ENCODE measurements at places on chromosomes 2 and 18.

DNA sequence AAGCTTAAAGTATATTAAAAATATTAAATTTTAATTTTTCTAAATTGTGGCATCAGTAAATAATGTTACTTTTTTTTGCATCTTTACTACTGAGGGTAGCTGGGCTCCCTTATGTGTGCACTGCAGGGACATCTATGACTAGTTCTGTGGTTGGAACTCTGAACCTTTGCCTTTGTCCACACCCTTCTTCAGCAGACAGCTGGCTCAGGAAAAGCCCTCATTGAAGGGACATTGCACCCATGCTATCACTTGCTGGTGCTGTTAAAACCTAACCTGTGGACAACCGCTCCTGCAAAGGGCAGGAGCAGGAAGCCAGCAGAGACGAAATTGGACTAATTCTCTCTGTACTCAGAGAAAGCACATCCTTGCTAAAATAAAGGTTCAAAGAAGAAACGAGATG is 30.1 kb downstream of the MOCOS start:
- no peak for DNase-seq

DNA sequence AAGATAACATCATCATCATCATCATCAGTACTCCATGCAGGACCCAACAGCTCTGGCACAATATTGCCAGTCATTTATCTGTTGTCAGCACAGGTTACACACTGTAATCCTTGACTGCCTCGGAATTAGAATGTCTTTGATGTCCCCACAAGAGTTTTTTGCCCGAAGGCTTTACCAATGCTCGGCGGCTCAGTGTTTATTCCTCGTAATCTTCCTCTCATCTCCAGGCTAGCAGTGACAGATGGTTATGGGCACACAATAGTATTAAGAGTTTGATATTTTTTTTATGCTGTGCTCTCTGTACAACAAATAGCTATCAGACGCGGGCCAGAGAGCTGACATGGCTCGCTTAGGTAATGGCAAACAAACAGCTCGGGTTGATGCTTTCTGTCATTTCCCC is 515.2 kb downstream of the ZEB2 start:
- no peak for DNase-seq

DNA sequence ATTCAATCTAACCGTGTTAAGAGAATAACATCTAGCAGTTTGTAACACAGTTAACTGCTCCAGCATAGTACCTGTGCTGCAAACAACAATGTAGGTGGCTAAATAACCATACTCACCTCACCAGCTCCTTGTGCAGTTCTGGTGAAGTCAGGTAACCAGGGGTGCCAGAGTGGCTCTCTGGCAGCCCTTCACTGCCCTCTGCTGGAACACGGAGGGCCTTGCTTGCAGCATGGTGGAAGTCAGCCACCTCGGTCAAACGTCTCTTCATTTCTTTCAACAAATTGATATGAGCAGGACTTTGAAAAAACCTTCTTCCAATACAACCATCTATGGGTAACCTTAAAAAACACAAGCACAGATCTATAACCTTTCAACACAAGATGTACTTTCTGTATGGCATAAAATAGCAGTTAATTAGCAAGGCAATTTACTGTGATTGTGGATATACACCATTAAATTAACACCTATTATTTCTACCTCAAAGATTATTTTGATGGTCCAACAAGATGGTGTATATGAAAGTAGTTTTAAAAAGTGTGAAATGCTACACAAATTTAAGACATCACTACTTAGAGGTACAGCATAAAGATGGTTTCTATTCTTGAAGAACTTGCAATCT is 56.6 kb downstream of the EPG5 start:
- no peak for DNase-seq

DNA sequence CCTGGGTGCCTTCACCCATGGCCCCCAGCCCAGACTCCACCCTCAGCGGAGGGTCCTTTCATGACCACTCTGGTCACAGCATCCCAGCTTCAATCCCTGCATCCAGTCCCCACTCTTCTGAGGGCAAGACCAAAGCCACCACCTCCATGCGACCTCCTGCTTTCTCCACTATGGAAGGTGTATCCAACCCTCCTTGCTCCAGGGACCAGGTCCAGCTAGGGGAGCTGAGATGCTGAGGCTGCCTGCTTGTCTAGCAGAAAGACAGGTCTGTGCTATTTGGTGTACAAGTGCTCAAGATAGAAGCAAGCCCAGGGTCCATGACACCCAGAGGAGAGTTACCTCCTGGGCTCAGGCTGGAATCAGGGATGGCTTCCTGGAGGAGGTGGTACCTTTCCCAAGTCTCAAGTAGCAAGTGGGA is 73.8 kb upstream of the RAB6C start:
- DNase-seq, result no peak

DNA sequence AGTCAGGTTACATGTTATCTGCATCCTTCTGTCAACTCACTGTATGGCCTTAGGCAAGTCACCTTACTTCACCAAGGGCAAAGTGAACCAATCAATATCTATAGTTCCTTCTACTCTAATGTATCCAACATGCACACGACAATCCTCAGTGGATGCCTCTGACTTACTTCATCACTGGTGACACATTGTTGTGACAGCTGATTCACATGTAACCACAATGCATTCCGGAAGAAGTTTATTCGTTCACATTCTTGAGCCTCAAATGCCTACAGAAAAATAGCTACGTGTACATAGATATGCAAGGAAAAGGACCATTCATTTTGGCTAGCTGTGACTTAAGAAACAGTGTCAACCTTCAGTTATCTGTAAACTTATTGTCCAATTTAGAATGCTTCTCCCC is 26.3 kb upstream of the EPG5 start:
- peak; percentile 15 for DNase-seq

- DNase-seq, result no peak
Observed at GRCh38 chr2:80145499-80145898, 159.1 kb downstream of the LRRTM1 start.

DNA sequence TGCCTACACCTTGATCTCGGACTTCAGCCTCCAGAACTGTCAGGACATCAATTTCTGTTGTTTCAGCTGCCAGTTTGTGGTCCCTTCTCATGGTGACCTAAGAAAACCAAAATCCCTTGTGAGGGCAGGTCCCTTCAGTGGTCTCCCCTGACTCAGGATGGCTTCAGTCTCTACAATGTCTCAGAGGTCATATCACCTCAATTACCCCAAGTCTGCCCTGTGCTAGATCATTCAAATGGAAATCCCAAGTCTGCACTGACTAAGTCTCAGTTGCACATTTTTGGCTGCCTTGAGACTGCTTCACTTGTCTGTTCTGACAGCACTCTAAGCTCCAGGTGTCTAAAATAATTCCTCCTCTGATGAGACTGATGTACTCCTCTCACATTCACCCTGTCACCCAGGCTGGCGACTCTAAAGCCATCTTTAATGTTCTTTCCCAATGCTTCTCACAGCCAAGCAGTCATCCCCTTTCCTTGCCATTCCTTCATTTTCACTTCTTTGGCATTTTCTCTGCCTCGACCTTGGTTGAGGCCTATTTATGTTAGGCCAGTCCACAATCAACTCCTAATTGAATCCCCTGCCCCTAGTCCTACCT is 470.8 kb downstream of the DLGAP1 start:
- DNase-seq, result no peak

DNA sequence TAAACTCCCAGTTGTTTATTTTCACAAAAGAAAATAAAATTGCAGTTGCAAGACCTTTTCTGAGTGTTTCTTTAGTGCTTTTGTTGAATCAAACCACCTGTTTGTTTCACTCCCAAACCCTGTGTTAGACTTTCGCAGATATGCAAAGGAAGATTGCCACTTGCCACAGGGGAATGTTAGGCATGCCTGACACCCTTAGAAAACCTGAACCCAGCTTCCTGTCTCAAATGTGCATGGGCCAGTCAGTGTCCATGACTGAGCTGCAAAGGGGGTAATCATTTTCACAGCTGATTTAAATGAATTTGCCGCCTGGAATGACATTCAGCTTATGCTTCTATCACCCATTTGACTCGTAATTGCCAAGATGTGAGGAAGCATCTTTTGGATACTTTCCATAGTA is 17.5 kb downstream of the TGOLN2 start:
- DNase-seq, result no peak

GRCh38 chr2:238151628-238152235 is 7.0 kb upstream of the ERFE start:
- DNase-seq, result no peak

GRCh38 chr2:48448274-48449061 is 81.5 kb upstream of the STON1 start:
- no peak for DNase-seq

GRCh38 chr2:96899413-96899741 is 29.5 kb upstream of the SEMA4C start:
- DNase-seq, result no peak

DNA sequence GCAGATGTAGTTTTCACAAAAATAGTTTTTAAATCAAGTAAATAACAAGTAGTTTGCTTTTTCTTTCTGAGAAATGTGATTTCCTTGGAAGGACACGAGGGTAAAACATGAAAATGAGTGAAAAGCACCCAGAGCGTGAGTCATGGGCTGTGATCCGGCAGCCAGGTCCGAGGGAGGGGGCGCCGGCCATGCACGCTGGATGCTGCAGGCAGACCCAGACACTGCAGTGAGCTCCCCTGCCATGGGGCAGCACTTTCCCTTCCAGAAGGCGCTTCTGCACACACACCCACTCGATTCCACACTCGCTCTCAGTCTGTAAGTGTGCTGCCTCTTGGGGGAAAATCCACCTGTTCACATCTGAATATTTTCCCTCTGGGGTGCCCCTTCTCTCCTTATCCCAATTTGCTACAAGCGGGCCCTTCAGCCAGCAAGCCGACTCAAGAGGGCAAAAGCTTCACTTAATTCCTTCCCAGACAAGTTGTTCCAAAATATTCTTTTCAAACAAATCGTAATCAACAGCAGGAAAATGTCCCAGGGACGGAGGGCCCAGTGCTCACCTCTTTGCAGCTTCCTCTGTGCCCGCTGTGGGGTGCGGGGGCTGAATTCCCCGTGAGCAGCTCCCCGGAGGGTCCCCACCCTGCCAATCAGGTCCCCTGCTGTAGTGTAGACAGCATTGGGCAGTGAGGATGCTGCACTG is 87.0 kb upstream of the ID2 start:
- no peak for DNase-seq

DNA sequence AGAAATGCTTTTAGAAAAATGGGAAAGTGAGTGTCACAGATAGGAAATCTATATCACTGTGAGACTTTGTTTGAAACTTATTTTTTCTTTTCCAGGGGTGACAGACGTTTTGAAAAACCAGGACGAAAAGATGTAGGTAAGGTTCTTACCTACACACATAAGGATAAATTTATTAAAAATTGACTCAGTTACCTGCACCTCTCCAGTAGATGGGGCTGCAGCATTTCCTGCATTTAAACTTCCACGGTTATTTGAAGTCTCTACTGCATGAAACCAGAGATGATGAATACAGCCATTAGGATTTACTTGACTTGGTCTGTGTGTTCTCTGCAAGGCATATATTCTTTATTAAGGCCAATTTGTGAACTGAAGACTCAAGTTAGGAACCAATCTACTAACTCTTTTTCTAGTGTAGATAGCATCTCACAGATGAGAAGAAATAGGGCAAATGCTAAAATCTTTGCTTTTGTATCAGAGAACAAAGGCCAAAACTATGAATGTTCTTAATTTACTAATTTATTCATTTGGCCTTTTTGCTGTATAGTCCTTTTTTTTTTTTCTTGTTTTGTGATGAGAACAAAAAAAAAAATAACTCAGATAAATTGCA is 15.0 kb downstream of the KCNJ13 start:
- no peak for DNase-seq

- DNase-seq, result no peak
Observed at GRCh38 chr2:71669628-71670429, 216.5 kb downstream of the DYSF start.

GRCh38 chr2:218405746-218406208 is 6.1 kb downstream of the CTDSP1 start:
- no peak for DNase-seq

DNA sequence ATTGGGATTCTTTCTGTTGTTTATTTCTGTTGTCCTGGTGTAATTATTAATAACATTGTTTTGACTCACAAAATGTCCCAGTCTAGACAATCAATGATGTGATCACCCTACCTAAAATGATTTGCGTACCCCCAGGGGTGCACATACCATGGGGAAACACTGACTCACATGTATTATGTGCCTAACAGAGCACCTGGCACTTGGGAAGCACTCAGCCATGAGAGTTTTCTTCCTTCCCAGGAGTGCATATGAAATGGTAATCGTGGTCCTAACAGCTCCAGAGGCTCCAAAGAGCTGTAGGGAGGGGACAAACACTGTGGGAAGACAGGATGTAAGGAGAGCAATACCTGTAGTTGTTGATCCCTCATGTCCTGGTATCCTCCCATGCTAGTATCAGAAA is 187.8 kb upstream of the ERBB4 start:
- DNase-seq, result no peak

GRCh38 chr2:196172951-196173350 is 1.6 kb upstream of the STK17B start:
- no peak for DNase-seq

DNA sequence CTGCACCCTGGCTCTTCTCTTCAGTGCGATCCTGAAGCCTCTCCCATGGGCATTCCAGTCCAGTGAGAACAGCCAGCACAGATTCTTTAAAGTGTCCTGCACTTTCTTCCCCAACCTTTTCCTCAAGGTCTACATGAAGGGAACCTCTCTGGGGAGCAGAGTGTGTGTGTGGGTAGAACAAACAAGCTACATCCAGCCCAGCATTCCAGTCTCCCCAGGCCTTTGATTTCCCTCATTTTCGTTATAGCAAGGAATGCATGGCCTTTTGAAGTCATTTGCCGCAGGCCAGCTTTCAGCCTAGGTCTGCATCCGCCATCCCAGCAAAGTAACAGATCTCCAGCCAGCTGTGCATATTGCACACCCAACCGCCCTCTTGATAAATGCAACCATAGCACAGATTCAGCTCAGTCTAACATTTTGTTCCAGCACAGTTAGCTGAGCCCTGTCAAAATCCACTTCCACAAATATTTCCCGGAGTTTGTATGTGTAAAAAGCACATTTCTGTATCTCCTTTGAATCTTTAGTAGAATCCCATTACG is 44.6 kb downstream of the CD8B2 start:
- DNase-seq, result no peak

- DNase-seq, result no peak
Observed at GRCh38 chr18:22434973-22435608, 17.4 kb upstream of the CTAGE1 start.

DNA sequence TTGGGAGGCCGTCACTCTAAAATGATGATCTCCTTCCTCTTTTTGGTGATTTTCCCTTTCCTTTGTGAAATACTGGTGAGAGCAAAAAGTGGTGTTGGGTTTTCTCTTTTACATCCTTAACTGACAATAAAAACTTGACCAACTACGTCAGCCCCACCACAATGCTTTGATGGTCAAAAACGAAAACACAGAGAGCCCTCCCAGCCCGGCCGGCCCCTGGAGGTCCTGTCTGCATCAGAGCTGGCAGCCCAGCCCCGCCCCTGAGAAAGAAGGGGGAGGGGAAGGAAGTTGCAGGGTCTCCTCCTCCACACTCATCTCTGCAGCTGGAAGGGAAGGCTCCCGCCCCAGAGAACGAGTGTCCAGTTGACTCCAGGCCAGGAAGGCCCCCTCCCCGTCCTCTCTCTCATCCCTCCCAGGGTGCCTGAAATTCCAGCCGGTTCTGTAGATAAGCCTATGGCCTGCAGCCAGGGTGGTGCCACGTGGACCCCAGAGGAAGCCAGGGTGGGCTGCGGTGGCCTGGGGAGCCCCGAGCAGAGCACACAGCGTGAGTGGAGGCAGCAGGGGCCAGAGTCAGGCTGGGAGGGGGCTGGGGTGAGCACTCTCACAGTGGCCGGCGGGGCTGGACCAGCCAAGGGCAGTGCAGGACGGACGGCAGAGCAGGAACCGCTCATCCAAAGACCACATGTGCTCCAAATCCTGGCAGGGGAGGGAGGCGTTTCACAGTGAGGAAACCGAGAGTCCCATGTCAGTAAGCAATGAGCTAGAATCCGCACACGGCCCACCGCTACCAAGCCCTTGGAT is 19.8 kb downstream of the BIN1 start:
- DNase-seq, result no peak

All from T1000 (cell line).